ENCODE measurements at places on chromosomes 16 and 17.

GRCh38 chr17:77887464-77888241, 70.8 kb upstream of the TNRC6C start:
- DNase-seq, result peak; percentile 88

- DNase-seq, result no peak
Observed at GRCh38 chr17:32136856-32137255, 5.4 kb upstream of the RHOT1 start.

GRCh38 chr16:13552062-13552959, 367.6 kb upstream of the ERCC4 start:
- DNase-seq, result no peak

- no peak for DNase-seq
Observed at GRCh38 chr17:65417406-65418221, 143.8 kb downstream of the AXIN2 start.

GRCh38 chr17:80146121-80147034, 550 bp downstream of the EIF4A3 start:
- DNase-seq, result no peak

Measured in CD4-positive, alpha-beta T cell treated with Interleukin-15 for 1 hour (primary cell).